ENCODE measurements at places on chromosomes 7 and 10. TPM values are rescaled to one million over a fixed set of nuclear protein-coding genes. Genes with fewer than 3 reads are reported as not detected.
A peak's percentile ranks its signal among the peaks of the same experiment; 100 is the strongest.

Gene CALML3
- not detected for total RNA-seq

Gene ITPRID1
- not detected for total RNA-seq

DNA sequence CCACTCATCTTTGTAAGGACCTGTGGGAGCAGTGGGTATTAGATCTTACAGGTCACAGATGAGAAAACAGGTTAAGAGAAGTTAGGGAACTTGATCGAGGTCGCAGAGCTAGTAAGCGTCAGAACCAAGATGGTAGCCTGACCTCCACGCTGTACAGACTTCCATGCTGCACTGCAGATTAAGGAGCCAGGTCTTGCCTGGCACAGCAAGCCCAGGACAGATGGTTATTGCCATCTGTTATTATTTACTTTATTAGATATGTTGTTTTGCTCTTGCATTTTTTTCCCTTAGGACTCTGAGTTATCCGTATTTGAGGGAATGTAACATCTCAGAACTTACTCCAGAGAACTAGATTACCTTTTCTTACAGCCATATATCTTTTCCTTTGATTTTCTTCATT is 147.2 kb downstream of the NSUN6 start:
- no peak overlapping the region for H3K4me3 ChIP-seq
- peaks cover 14% of the 10 kb centered on the region for H3K27me3 ChIP-seq
- DNase-seq, result no peak
- H3K36me3 ChIP-seq, result no peaks in the 10 kb centered on the region

DNA sequence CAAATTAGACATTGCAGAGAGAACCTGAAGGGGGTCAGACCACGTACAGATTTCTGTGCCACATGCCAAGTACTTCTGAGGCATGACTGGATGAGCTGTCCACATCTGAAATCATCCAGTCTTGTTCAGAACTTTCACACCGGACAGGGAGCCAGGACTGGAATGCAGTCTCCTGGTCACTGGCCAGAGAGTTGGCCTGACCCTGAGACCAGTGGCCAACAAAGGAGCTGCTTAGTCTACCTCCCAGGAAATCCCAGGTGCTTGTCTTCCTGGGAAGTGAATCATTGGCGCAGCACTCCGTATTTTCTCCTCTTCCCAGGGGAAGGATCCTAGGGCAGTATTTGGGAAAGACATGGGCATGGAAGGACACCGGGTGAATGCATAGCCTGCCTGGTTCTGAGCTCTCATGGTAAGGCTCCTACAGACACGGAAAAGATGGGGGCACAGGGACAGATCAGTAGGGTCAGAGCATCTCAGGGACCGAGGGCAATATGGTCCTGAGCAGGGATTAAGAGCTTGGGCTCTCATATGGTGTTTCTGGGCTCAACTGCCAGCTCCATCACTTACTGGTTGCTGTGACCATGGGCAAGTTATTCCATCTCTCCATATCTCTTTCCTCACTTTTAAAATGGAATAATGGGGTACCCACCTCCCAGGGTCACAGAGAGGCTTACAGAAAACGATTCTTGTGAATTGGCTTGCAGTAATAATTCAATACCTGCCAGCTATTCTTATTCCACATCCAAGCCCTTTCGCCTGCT is 1.3 kb upstream of the SCD start:
- H3K27me3 ChIP-seq, result no peaks in the 10 kb centered on the region
- no peak for DNase-seq
- H3K27ac ChIP-seq, result peak overlapping the region; percentile 87
- peaks cover 39% of the 10 kb centered on the region for H3K4me1 ChIP-seq

- H3K4me1 ChIP-seq, result no peaks in the 10 kb centered on the region
- H3K36me3 ChIP-seq, result no peaks in the 10 kb centered on the region
- H3K4me3 ChIP-seq, result no peak overlapping the region
- H3K27me3 ChIP-seq, result no peaks in the 10 kb centered on the region
- H3K27ac ChIP-seq, result no peak overlapping the region
Measured at GRCh38 chr10:36491926-36492325, 633.5 kb upstream of the ANKRD30A start.

- peaks cover 3% of the 10 kb centered on the region for H3K36me3 ChIP-seq
- H3K4me1 ChIP-seq, result no peaks in the 10 kb centered on the region
- DNase-seq, result no peak
- no peak overlapping the region for H3K4me3 ChIP-seq
- no peaks in the 10 kb centered on the region for H3K27me3 ChIP-seq
Measured at GRCh38 chr7:108257954-108258353, 127.8 kb upstream of the LAMB4 start.

DNA sequence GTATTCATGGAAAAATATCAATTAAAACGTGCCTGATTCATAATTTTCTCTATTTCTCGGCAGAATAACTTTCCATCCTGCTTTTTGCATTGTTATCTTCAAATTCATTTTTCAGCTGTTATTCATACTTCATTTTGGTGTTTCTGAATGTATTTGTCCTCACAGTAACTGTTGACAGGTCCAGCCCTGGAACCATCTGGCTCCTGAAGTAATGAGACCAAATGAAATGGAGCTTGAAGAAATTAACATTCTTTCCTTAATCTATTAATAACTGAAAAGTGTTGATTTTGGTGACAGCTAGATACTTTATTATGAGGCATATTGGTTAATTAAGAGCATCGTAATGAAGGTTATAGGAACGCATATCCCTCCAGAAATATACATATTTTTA is 257.0 kb upstream of the MINDY3 start:
- H3K27ac ChIP-seq, result no peak overlapping the region
- H3K27me3 ChIP-seq, result no peaks in the 10 kb centered on the region
- DNase-seq, result no peak
- no peak overlapping the region for H3K4me3 ChIP-seq
- no peaks in the 10 kb centered on the region for H3K4me1 ChIP-seq

DNA sequence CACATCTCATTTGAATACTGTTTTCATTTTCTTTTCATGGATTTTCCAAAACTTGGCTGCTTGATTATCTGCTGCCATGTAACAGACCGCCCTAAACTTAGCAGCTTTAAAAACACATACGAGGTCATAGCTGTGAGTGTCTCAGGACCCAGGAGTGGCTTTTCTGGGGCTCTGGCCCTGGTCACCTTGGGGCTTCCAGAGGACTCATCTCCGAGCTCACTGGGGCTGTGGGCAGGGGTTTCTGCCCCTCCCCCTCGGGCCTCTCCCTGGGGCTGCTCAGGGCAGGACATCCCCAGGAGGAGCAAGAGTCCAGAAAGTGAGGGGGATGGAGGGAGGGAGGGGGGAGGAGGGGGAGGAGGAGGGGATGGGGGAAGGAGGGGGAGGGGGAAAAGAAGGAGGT is 77.0 kb downstream of the NKX6-2 start:
- DNase-seq, result no peak
- peaks cover 42% of the 10 kb centered on the region for H3K36me3 ChIP-seq
- H3K27ac ChIP-seq, result no peak overlapping the region
- no peaks in the 10 kb centered on the region for H3K27me3 ChIP-seq
- no peaks in the 10 kb centered on the region for H3K4me1 ChIP-seq

Data from activated naive CD4-positive, alpha-beta T cell treated with anti-CD3 and anti-CD28 coated beads for 36 hours (primary cell).